NCI-H1417 treated with DMSO at 0.1 percent for 48 hours (cell line): ENCODE measurements at places on chromosomes 7 and 10.

GRCh38 chr10:124449170-124450011, 444 bp downstream of the NKX1-2 start:
- no peak for DNase-seq

GRCh38 chr7:93119191-93119905, 1.6 kb upstream of the SAMD9 start:
- DNase-seq = no peak

DNA sequence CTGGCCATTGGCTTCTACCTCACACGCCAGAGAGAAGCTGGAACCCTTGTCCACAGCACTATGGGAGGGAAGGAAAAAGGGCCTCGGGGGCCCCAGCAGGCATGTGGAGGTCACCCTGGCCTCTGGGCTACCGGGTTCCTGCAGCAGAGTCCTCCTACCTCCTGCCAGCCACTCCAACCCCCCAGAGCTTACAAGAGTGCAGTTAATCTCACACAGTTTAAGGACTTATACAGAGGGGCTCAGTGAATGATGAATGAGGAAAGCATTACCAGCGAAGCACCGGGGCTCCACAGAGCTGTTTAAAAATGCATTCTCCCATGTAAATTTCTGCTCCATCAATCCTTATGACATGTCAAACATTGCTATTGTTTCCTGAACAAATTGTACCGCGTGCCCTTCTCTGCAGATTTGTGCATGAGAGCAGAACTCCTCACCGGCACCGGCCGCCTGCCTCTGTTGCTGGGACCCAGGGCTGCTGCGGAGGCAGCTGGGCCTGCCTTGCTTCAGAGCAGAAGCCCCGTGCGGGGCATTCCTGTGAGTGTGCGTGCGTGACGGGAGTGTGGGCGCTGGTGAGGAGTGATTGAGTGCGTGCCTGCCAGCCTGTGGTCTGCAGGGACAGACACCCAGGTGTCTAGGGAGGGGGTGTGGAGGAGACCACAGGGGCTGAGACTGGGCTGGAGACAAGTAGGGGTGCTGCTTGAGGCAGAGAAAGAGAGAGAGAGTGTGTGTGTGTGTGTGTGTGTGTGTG, 52.8 kb downstream of the C10orf105 start:
- no peak for DNase-seq

GRCh38 chr7:17046666-17047065, 164.9 kb upstream of the AGR3 start:
- no peak for DNase-seq

GRCh38 chr7:77321300-77321699, 94.8 kb downstream of the GSAP start:
- no peak for DNase-seq

DNA sequence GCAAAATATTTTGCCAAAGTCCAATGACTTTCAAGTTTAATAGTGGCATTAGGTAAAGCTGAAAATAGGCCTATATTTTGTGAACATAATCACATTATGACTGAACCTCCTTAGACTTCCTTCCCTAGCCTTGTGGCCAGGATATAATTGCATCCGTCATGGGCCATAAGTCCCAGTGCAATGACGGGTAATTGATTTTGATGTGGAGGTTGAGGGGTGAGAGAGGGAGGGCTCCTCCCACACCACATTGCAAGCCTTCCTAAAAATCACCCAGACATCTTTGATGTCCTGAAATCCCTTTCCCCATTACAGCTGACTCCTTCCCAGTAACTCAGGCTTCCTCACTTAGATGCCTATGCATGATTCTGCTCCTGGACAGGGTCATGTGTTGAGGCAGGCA, 25.6 kb downstream of the TAS2R41 start:
- no peak for DNase-seq

- no peak for DNase-seq
These were observed 136.0 kb upstream of the TCF7L2 start for GRCh38 chr10:112813866-112814591.

DNA sequence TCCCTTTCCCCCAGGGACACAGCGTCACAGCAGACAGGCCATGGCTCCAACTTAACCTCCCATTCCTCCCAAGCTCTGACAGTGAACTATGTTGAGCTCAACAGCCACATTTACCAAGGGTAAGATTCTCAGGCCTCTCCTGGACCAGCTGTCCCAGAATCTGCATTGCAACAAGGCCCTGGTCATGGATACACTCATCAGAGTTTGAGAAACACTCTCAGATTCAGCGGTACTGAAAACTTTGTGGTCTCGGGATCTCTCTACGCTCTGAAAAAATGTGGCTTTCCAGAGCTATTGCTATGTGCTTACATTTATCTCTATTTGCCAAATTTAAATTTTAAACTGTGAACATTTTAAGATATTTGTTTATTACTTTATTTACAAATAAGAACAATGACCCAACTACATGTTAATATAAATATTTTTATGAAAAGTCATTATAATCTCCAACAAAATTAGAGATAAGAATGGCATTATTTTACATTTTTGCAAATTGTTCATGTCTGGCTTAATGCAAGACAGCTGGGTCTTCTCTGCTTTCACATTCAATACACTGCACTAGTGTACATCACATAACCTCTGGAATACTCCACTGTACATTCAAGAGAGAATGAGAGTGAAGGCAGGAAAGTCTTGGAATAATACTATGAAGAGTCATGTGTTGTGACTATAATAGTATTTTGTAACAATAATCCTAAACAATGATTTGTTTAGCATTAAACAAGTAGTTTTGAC, 190.9 kb upstream of the PITRM1 start:
- DNase-seq = no peak

DNA sequence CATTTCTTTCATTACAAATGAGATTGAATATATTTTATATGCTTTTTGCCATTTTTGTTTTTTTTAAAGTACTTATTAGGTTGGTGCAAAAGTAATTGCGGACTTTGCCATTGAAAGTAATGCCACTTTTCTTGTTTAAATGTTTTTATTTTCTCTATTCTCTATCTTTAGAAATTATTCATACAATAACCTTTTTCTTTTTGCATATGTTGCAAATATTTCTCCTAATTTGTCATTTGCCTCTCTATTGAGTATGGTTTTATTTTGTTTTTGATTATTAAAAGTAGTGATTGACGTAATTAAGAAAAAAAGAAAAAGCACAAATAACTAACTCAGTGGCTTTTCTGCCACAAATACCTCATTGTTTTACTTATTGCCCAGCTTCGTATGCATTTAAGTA, 172.4 kb downstream of the NPSR1 start:
- DNase-seq = no peak

DNA sequence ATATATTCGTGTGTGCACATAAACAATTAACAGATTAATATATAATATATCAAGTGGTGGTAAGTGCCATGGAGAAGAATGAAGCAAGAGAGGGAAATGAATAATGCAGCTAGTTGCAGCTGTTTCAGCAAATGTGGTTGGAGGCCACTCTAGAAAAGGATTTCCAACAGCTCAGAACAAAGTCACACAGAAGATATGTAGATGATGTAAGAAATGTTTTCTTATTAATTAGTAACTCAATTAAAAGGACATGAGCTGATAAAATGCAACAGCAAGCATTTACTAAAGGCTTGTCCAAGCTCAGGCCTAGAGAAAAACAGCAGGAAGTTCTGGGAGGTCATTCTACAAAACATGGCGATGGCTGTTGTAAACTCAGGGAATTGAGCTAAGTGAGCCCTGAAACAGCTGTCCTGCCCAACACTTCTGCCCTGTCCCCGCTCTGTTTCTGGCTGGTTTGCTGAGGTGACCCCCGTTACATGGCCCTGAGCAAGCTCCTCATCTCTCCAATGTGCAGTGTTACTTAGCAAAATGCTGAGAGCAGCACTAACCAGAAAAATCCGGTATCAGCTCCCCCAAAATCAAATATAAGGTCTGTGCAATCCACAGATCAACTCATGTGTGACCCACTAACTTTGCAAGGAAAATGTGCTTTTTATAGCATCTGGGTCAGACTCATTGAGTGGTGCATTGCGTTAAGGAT, 23.4 kb upstream of the C10orf67 start:
- DNase-seq = no peak

- no peak for DNase-seq
These were observed 3.3 kb upstream of the ABRAXAS2 start for GRCh38 chr10:124798364-124798763.

DNA sequence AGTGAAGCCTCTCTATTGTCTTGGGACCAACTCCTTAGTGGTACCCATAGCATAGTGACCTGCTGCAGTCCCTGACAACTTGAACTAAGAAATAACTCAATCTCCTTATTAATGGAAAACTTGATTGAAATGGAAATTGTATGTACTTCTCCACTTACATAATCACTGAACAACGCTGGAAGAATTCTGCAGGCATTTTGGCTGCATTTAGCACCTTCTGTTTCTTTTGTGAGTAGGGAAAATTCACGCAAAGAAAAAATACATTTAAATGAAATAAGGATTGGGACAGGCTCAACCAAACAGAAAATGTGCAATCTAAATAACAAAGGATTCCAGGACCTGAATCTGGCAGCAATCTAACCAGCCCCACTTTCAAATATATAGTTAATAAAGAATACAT, 126.9 kb upstream of the GHITM start:
- DNase-seq = no peak

GRCh38 chr10:101839416-101840063, 4.1 kb downstream of the KCNIP2 start:
- no peak for DNase-seq

- DNase-seq = no peak
These were observed 227.0 kb downstream of the BUB3 start for GRCh38 chr10:123381224-123381623.

GRCh38 chr7:118995350-118995749, 770.8 kb downstream of the ANKRD7 start:
- no peak for DNase-seq

DNA sequence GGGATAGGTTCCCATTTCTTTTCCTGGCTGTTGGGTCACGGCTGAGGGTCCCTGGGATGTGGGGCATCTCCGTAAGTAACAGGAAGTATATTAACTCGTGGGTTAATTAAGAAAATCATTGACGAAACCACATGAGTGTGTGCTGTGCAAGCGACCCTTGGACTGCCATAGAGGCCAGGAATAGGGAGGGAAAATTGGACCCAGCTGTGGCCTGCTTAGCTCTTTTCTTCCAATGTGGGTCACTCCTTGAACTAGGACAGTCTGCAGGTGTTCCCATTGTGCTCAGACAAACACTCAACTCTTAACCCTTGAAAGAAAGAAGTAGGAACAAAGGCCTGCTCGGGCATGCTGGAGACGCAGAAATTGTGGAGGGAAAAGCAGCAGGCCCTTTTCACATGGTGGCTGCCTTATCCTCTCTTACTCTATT, 25.6 kb upstream of the PLEKHA1 start:
- DNase-seq = no peak

GRCh38 chr7:121016966-121017365, 28.5 kb downstream of the CPED1 start:
- no peak for DNase-seq

DNA sequence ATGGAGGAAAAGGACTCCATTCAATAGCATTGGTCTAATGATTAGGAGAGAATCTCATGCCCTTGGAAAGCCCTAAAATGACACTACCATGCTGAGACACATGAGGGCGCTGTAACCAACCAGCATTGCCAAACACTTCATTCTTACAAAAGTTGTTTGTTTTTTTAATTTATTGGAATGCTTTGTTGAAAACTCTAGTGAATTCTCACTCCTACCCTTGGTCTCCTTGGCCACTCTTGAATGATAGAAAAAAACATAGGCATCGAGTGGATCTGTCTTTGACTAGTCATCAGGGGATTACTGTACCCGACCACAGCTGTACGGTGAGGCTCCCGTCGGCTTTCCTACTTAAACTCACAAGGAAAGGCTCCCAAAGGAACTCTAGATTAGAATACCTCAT, 29.3 kb upstream of the ADD3 start:
- DNase-seq = no peak

DNA sequence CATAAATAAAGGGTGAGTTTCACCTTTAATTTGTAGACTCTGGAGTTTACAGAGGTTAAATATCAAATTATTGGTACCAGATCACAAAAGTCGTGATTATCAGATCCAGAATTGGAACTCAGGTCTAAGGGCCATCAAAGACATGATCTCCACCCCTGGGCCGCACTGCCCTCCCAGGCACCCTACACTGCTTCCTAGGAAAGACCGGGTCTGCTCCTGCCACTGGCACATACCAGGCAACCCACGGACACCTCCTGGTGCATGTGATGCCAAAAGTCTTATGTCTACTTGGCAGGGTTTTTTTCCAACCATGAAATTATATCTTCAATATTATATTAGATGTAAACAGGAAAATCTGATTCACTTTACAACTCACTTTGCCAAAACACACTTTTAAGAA, 452.8 kb downstream of the PTPRN2 start:
- DNase-seq = no peak

- no peak for DNase-seq
These were observed 297.5 kb upstream of the ZMIZ1 start for GRCh38 chr10:78771260-78771659.

GRCh38 chr7:2044883-2045471, 187.8 kb downstream of the MAD1L1 start:
- DNase-seq = no peak

GRCh38 chr10:945778-946177, 14.3 kb upstream of the LARP4B start:
- no peak for DNase-seq

GRCh38 chr7:18345641-18346234, 149.8 kb upstream of the HDAC9 start:
- DNase-seq = peak; percentile 40

DNA sequence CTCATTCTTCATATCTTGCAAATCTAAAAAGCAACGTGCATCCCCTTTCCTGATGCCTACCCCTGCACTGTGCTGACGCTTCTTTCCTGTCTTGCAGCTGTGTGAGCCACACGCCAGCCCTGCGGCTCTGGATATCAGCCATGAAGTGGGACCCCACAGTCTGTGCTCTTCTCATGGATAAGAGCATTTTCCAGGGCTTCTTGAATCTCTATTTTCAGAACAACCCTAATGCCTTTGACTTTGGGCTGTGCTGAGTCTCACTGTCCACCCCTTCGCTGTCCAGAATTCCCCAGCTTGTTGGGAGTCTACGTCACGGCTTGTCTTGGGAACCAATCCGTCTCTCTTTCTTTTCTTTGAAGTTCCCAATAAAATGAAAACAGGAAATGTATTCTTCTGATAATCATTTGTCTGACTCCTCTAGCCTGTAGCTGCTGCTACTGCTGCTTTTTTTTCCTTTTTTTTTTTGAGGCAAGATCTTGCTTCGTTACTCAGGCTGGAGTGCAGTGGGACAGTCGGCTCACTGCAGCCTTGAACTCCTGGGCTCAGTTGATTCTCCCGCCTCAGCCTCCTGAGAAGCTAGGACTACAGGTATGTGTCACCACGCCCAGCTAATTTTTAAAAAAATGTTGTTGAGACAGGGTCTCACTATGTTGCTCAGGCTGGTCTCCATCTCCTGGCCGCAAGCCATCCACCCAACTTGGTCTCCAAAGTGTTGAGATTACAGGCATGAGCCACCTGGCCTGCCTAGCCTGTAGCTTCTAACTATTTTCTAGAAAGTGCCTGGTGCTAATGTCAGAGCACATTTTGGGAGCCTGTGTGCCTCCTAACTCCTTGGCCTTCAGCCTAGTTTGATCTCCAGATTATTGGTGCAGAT, 30.3 kb downstream of the GSTO2 start:
- DNase-seq = no peak
